Ascending aorta (tissue), 2 donors: ENCODE measurements at places on chromosomes 5 and 9.

DNA sequence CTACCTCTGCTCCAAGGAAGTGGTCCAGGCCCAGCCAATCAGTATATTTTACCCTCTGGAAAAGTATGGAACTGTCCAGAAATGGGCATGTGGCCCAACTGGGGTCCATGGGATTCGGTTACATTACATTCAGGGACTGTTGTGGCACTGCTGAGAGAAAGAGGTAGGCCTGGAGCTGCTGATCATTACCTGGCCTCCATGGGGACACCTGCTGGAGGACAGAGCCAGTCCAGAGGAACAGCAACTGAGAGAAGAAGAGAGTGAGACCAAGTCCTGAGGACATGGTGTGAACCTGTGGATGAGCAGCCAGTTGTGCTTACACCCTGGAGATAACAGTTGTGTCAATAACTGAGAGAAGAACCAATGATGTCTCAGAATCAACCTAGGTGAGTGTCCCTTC is 48.2 kb downstream of the HMHB1 start:
- DNase-seq, result no peak

GRCh38 chr5:174971210-174971609 is 246.8 kb downstream of the MSX2 start:
- no peak for DNase-seq

DNA sequence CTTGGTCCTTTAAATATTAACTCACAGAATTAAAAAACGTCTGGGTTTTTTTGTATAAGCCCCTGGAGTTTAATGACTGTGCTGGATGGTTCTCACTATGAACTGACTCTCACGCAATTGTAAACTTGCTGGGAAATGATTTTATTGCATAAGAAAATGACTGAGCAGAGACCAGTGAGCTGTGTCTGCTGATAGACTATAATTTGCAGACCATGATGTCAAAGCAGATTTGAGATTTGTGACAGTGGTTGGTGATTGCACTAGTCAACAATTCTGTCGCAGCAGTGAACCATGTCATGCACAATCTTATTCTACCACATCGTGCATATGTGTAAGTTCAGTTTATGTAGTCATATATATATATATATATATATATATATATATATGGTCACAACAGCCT is 85.7 kb upstream of the C9orf72 start:
- DNase-seq, result no peak

DNA sequence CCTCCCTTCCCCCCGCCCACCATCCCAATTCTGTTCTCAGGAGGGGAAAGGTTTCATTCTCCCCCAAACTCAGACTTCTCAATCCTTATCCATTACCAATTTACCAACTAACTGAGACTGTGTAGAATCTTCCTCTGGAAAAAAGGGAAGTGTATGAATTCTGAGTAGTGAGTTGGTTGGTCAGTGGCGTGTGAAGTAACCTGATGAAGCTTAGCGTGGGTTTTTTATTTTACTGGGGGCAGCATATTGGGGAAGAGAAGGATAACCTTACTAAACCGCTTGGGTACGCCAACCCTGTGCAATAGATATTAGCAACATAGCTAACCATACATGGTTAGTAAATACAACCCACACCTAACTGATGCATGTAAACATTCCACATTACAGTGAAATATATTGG is 1.1 kb upstream of the DNAJC21 start:
- DNase-seq, result no peak

GRCh38 chr5:76269259-76269931 is 133.7 kb upstream of the IQGAP2 start:
- no peak for DNase-seq

GRCh38 chr9:36341936-36342577 is 58.0 kb downstream of the RNF38 start:
- no peak for DNase-seq

DNA sequence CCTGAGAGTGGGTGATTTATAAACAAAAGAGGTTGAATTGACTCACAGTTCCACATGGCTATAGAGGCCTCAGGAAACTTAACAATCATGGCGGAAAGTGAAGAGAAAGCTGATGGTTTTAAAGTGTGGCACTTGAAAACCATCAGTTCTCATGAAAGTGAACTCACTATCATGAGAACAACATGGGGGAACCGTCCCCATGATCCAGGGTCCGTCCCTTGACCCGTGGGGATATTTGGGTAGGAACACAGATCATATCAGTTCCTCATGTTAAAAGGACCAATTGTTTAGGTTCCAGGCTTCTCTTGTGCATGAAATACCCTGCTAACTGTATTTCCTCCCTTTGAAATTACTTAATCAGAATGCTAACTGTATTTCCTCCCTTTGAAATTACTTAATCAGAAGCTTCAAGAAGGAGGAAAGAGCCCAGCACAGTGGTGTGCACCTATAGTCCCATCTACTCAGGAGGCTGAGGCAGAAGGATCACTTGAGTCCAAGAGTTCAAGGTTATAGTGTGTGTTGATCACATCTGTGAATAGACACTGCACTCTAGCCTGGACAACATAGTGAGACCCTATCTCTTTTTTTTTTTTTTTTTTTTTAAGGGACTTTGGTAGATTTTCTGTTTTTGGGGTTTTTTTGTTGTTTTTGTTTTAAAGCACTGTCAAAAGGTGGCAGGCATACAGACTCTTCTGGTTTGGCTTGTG is 24.8 kb downstream of the TTC1 start:
- no peak for DNase-seq

GRCh38 chr5:112656451-112656850 is 81.2 kb upstream of the APC start:
- DNase-seq, result no peak

DNA sequence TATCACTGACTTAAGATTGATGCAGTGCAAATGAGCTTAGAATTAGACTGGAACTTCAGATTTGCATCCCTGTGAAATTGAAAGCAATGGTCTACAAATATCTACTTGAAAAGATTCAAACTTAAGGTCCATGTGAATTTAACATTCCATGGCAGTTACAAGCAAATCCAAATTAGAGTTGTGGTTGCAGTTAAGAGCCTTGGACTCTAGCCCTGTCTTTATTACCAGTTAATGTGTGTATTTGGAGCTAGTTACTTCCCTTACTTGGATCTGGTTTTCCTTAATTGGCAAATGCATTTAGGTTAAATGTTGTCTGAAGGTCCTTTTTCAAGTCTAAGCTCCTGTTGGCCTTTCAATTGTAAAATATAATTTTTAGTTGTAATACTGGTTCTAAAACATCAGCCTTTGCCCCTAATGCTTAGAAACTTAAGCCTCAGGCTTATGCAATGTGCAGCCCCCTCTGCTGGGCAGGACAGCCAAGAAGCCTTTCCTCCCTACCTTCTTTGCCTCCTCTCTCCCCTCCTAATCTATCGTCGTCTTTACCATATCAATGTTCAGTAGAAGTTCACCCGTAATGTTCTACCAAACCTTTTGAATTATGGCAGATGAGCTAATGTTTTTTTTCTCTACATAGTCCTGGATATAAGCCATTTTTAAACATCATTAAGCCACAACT is 59.5 kb downstream of the ERMP1 start:
- no peak for DNase-seq

- no peak for DNase-seq
These were observed 10.8 kb downstream of the RIOK2 start for GRCh38 chr5:97172227-97172626.

GRCh38 chr9:94472806-94473360 is 82.0 kb upstream of the PCAT7 start:
- DNase-seq, result no peak

DNA sequence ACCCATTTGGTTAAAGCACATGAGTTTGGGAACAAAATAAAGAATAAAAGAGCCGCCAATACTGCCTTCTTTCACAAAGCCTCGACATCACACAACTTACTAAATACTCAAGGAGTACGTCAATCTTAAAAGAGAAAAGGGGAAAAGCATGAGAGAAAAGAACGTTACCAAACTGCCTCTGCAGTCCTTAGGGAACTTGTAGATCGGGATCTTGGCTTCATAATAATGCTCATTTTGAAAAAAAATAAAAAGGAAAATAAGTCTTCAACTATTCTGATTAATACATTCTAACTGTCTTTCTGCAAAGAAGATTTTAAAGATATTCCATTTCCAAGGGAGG is 618.4 kb downstream of the PDE4D start:
- no peak for DNase-seq

DNA sequence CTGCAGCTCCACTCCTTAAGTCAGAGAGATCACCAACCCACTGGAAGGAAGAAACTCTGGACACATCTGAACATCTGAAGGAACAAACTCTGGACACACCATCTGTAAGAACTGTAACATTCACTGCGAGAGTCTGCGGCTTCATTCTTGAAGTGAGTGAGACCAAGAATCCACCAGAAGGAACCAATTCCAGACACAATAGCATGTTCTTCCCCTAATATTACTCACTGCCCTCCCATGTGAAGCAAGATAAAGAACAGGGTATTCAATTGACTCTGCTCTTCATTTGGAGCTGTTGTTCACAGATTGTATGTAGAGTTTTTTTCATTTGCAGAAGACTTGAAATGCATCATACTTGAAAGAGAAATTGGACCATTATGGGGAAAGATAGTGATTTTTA is 10.8 kb downstream of the SAXO1 start:
- no peak for DNase-seq

GRCh38 chr5:164679461-164679860 is 1174.0 kb downstream of the MAT2B start:
- DNase-seq, result no peak

DNA sequence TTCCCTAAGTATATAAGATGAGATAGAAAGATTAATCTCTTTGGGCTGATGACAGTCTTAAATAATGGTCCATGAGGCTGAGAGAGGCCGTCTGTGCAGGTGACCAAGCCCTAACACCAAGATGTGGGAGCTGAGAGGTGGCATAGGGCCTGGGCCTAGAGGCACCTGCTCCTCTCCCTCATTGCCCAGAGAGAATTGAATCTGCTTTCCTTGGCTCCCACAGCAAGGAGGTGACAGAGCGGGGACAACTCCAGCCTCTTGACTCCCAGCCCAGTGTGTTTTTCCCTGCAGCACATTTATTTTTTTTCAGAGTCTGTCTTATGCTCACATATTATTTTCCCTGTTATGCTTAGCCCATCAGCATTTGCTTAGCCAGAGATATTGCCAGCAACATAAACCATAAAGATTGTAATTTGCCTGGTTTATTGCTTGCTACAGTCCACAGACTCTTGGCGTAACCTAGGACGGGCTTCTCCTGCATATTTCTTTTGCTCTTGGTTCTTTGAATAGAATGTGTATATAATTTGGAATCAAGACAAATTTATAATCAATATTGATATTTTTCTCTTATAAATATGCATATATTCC is 105.6 kb downstream of the NTRK2 start:
- no peak for DNase-seq

GRCh38 chr5:136007271-136007670 is 21.5 kb upstream of the TGFBI start:
- DNase-seq, result no peak

DNA sequence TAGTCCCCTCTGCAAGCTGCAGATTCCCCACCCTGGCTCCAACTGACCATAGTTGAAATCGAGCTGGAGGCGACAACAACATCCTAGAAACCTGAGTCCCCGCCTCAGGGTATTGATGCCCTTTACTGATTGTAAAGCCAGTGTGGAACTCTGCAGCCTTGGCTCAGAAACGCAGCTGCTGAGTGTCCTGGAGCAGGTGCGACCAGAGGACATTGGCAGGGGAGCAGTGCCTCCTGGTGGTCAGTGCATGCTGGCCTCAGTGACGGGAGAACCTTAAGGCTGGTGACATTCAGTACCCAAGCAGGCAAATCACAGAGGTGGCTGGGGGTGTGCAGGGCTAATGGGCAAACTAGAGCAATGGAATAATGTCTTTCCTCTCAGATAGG is 20.4 kb upstream of the ZNF354B start:
- no peak for DNase-seq

DNA sequence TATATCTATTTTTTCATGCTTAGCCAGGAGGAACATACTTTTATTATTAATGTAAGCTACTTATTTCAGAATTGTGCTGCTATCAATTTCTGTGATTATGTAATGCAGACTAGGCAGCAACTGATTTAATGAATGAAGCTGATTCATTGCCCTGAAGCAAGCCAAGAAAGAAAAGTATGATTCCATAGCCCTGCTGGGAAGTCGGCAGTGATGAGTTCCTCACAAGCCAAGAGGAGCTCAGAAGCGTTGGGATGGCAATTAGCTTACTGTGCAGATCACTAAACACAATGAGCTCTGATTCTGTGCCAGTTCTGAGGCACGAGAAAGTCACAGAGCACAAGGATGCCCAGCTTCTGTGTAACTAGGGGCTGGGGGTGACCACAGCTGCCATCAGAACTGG is 254.3 kb upstream of the KLF9 start:
- DNase-seq, result no peak

GRCh38 chr5:108561416-108562204 is 179.7 kb upstream of the FBXL17 start:
- no peak for DNase-seq

- DNase-seq, result no peak
These were observed 6.3 kb upstream of the WDR38 start for GRCh38 chr9:124846969-124847368.

DNA sequence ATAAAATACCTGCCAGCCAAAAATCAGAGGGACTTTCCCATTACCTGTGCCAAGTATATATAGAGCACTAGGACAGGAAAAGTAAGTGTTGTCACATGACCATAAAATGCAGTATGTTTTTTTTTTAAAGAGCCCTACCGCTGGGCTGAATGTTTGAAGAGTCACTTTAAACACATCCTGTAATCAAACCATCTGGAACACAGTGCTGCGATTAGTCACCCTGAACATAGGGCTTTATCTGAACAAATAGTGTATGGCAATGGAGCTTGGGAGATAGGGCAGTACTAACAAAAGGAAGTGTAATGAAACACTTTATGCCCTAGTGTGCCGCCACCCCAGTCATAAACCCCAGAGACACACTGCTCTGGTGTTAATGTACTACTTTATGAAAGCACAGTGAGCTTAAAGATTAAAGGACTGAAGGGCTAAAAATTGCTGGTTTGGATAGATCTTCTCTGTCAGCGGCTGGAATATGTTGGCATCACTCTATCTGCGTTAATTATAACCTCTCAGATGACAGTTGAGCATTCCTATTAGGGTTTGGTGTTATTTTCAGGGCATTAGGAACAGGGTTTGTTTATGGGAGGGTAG is 90.4 kb downstream of the ZNF608 start:
- no peak for DNase-seq

- no peak for DNase-seq
These were observed 16.5 kb downstream of the GRXCR2 start for GRCh38 chr5:145856285-145856818.

GRCh38 chr5:175694371-175695160 is 36.7 kb downstream of the HRH2 start:
- no peak for DNase-seq

GRCh38 chr9:109430231-109430630 is 67.9 kb downstream of the PTPN3 start:
- no peak for DNase-seq

- DNase-seq, result no peak
These were observed 335.6 kb upstream of the CLINT1 start for GRCh38 chr5:158194561-158194976.

DNA sequence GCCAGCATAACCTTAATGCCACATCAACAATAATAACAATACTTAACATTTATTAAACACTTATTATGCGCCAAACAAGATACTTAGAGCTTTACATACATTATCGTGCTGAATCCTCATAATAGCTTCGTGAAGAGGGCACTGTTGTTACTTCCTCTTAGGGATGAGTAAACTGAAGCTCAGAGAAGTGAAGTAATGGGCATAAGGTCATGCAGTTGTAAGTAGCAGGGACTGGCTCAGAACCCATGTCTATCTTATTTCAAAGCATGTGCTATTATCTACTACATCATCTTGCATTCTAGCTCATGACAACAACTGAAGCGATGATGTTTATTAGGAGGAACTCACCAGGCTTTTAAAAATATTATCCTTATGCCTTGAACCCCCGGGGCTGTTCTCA is 34.9 kb upstream of the PPP3R2 start:
- DNase-seq, result no peak
